Activated naive CD4-positive, alpha-beta T cell treated with anti-CD3 and anti-CD28 coated beads, Interleukin-2, amount 50 U/mL, for 16 hours (primary cell): ENCODE measurements at places on chromosomes 2 and 18.

- DNase-seq, result no peak
These were observed 127.8 kb downstream of the FBXO15 start for GRCh38 chr18:74019864-74020263.

GRCh38 chr2:3142210-3142609 lies 235.4 kb downstream of the EIPR1 start:
- no peak for DNase-seq

- DNase-seq, result no peak
These were observed 3.2 kb upstream of the NEMP2 start for GRCh38 chr2:190537765-190538164.

DNA sequence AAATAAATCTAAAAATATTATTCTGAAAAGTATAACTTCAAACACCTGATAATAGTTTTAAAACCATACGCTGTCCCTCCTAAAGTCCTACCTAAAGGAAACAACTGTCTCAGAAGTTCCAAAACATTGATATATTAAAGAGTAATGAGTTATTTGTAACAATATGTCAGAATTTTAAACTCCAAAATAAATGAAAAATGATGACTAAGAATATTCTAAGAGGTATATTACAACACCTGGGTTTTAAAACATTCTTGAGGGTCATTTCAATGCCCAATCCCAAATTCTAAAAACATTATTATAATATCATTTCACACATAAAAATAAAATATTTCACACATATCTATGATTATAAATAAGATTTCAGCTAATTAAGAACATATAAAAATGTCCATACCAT lies 20.2 kb downstream of the KIDINS220 start:
- DNase-seq, result no peak

- no peak for DNase-seq
These were observed 254.8 kb downstream of the TGIF1 start for GRCh38 chr18:3704556-3705344.

GRCh38 chr2:218290316-218291261 lies 1.7 kb downstream of the TMBIM1 start:
- no peak for DNase-seq

- peak; percentile 55 for DNase-seq
These were observed 60.9 kb downstream of the LDLRAD4 start for GRCh38 chr18:13279181-13280069.

DNA sequence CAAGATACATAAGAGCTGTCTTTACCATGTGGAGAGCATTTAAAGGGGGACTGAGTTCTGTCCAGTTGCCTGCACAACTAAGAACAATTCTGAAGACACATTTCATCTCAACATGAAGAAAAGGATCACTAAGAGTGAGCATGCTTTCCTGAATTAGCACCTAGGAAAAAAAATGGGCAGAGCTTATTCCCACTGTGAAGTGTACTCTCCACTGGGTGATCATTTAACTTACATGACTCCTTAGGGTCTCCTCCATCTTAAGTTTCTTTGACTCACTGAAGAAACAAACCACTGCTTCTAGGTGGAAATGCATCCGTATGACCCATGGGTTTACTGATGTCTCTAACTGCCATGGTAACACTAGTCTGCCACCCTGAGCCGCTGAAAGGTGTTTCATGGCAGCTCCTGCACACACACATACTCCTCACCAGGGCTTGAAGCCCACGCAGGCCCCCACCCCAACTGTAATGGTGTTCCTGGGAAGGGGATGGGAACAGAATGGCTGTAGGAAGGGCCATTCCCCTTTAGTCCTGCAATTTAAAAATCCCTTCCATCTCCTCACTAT lies 27.1 kb downstream of the HDLBP start:
- DNase-seq, result no peak

DNA sequence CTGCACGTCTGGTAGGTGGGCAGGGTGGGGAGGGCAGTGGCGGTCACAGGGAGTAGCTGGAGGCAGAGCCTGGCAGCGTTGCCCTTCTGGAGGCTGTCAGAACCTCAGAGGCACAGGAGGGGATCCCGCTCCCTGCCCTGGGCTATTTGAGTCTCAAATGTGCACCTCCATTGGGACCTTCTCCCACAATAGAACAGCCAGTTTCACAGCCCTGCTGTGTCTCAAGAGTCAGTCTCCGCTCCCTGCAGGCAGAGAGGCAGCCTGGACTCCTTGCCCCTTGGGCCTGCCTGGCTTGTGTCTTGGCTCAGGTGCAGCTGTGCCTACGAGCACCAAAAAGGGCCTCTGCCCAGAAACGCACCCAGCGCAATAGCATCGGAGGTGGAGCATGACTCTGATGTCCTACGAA lies 57.4 kb downstream of the FAM168B start:
- DNase-seq, result no peak

DNA sequence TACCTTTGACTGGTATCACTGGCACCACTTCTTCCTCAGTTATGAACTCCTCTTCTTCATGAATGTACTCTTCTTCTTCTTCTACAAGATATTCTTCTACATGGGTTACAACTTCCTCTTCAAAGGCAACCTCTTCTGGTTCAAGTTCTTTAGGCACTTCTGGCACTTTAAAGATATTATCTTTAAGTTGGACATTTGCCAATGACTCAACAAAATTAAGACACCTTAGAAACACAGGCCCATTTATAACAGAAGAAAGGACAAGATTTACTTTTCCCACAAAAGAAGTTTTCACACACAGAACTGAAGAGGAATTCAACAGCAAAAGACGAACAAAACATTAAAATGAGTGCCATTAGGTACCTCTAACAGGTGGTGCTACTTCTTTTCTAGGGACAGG lies 127.3 kb downstream of the TTN start:
- DNase-seq, result no peak
